ENCODE measurements at places on chromosomes 5 and 9.

- DNase-seq, result no peak
Measured at GRCh38 chr9:134716067-134716466, 74.5 kb downstream of the COL5A1 start.

- no peak for DNase-seq
Measured at GRCh38 chr5:96597438-96598020, 64.6 kb upstream of the CAST start.

GRCh38 chr5:78275998-78276543 is 18.4 kb downstream of the AP3B1 start:
- DNase-seq, result no peak

DNA sequence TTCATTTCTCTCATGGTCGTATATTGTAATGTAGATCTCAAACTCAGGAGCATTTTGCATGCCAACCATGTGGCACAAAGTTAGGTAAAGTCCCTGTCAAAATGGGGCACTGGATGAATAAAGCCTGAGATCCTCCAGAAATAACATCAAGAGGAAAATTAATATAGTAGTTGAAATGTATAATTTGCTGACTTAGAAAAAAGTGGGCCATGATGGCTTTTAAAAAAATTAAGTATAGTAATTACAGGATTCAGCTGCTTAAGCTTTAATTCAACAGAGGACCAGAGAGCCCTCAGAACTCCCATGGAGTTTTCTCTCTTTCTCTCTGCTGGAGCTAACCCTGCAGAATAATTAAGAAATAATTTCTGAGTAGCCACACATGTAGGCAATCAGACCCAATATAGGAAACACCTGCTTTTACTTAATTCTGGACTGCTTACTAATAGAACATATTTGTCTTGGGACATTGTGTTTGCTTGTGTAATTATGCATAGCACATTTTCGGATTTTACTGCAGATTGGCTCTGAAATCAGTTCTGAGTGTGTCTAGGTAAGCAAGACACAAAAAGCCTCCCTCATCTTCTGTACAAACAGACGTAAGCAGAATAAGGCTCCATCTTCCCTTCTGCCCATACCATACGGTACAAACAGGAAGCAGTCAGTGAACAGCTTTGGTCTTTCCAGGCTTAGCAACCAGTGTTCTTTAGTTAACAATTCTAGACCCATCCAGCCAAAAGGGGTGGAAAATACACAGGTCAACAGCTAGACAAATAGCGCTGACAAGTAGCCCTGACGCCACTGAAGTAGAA is 26.5 kb upstream of the PCSK1 start:
- DNase-seq, result no peak

GRCh38 chr9:114803479-114804265 is 2.2 kb downstream of the TNFSF15 start:
- DNase-seq, result no peak

GRCh38 chr5:78065663-78066062 is 228.8 kb downstream of the AP3B1 start:
- DNase-seq, result no peak

- DNase-seq, result no peak
Measured at GRCh38 chr5:137214446-137215189, 284.5 kb downstream of the SPOCK1 start.

DNA sequence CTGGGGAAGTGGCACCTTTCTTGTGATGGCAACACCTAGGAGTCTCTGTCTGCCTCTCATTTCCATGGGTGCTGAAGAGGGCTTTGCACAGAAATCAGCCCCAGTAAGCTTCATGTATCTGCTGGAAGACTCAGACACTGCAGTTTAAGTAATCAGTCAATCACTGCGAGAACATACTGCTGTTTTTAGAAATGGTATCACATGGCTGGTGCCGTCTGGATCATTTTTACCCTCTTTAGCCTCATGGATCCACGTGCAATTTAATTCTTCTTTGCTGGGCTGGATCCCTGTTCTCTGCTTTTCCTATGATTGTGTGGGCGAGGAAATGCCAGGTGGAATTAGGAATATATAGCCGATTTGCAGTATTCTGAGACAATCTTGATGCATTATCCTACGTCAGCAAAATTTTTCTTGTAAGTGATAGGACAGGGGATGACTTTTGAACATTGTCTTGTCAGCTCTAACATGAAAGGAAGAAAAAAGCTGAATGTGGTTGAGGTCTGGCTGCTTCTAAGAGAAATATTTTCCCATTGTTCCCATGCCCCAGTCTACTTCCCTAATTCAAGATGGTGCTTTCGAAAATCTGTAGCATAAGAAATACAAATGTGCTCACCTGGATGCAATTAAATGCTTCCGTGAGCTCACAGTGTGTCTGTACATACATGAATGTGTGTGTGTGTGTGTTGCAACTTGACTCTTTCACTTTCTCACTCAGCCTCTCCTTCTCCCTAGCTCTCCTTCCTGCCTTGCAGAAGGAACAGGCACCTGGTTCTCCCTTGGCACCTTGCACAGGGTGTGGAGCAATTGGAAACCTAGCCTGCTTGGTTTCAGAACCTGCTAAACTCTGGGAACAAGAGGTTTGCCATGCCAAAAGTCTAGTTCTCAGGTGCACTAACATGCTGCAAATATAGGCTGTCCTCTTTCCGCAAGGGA is 281.6 kb downstream of the NTRK2 start:
- DNase-seq, result no peak

All from T1000 (cell line).